ENCODE measurements at places on chromosomes 5 and 9.

DNA sequence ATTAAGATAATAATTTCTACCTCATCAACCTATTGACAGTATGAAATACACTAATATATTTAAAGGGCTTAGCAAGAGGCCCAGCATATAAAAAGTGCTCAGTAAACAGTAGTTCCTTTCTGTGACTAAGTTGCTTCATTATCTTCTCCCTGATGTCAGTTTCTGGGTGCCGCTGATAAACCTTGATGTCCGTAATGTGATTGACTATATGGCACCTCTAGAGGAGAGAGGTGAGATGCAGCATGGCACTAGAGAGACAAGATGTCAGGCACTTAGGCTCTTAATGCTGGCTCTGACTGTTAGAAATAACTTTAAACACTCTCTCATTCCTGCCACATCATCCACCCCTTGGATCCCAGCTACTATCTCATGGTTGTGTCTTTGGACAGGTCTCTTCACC is 455.9 kb upstream of the KLF4 start:
- no peak for DNase-seq

DNA sequence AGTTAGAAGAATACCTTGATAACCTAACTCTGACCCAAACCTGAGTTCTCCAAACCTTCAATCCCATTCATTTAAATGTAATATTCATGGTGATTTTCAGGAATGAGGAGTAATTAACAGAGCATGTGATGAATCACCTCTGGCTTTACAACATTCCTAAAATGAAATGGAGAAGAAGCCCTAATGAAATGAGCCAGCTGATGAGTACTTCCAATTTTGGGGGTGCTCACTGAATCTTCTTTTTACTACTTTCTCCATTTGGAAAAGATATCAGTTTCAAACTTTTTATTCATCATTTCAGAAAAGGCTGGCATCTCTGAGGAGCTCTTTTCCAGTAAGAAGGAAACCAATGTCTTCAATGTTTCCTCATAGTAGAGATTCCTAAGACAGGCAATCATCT is 2.9 kb upstream of the SPINK5 start:
- DNase-seq = no peak

GRCh38 chr9:133506653-133507038 is 18.1 kb downstream of the MYMK start:
- no peak for DNase-seq

- DNase-seq = peak; percentile 14
These were observed 1.1 kb upstream of the TLE4 start for GRCh38 chr9:79570448-79571308.

DNA sequence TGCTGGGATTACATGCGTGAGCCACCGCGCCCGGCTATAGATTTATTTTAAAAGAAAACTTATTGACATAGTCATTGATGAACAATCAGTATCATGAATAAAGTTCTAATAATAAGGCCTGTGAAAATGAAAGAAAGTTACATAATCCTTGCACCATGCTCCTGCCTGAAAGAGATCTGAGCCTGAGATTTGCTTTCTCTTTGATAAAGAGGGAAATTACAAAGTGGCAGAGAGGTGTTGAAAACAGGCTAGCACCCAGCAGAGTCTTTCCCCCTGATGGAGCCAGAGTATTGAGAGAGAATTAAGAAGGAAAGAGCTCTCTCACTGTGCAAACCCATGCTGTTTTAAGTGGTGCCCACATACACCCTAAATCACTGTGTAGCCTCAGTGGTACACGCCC is 37.2 kb downstream of the SLC6A7 start:
- DNase-seq = no peak

DNA sequence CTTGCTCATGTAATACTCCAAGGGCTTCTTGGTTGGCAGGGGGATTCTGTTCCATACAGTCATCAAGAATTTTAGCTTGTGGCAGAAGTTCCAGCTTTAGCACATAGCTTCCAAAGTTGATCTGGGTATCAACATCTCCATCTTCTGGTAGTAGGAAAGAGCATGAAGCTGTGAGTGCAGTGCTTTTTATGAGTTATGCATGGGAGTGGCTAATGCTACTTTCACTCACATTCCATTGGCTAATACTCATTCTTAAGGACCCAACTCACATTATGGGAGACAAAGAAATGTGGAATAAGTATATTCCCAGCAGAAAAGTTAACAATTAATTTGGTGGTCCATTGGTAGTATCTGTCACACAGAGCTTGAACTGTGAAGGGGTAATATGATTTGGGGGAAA is 194.2 kb upstream of the CHD1 start:
- DNase-seq = no peak

DNA sequence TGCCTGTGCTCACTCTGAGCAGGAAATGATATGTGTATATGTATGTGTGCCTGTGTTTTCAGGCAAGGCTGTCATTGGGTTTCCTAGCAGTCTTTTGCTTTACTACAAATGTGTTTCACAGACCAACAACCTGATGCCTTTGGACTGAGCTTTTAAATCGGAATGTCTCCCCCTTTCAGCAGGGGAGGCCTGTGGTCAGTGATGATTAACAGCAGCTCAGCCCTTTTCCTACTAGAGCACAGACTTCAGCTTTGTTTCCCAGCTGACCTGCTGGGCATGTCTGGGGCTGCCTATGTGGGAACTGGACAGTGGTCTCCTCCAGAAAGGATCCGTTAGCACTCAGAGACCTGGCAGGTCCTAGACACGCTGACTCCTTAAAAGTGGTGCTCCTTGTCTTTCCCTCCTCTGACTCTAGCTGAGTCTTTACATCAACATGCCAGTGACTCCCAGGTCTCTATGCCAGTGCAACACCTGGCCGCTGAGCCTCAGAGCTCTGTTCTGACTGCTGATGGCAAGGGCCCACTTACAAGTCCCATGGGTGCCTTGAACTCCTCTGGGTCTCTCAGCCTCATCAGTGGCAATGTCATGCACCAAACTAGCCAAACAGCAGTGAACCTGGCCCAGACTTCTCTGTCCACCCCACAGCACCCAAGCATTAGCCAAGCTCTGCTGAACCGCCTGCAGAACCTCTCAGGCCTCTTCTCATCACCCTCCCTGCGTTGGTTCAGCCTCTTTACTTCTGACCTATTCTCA is 7.7 kb downstream of the MACROH2A1 start:
- DNase-seq = peak; percentile 82

- DNase-seq = no peak
These were observed 30.2 kb downstream of the ITGA2 start for GRCh38 chr5:53019320-53019719.

DNA sequence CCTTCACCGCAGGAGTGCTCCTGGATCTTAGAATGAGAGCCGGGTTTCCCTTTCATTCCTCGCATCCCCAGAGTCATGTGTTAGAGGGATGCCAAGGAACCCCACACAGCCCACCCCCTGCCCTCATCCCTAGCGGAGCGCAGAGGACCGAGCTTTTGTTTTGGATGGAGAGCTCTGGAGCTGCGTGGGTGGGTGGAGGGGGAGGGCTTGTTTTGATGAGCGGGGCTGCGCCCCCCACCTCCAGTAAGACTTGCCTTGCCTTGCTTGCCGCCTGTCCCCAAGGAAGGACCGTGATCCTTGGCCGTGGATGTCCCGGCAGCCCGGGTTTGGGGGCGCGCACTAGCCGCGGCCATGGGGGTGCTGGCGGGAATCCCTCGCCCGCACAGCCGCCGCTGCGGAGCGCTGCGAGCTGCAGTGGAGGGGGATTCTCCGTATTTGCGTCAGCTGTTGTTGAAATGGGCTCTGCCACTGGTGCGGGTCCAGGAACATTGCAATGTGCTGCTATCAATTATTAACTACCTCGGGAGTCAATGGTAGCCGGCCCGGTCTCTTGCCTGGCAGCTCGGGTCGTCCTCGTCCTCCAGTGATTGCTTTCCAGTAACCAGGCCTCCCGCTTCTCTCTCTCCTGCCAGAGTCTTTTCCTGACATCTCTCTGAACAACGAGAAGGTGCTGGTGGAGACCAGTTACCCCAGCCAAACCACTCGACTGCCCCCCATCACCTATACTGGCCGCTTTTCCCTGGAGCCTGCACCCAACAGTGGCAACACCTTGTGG is 1.0 kb downstream of the EGR1 start:
- DNase-seq = no peak

DNA sequence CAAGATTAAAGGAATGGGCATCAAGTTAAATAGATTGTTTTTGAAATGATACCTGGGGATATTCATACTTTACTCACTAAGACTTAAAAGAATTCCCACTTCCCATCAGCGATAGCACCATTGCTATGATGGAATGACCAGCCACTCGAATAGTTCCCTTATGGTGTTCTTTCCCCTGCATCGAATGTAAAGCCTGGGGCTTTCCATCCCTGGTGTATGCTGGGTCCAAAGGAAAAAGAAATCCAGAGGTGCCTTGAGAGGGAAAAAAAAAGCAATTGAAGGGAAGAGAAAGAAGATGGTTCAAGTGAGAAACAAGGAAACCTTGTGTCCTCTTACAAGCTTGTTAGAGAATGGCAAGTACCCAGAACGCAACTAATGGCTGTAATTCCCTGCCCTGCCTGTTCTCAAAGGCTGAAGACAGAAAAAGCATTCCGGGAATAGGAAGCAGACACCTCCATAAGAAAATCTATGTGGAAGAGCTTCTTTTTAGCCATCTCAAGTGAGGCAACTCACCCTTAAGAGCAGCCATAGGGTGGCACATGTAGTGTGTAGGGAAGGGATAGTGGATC is 351.1 kb upstream of the DAB2 start:
- DNase-seq = no peak
